NCI-H1694 (cell line): ENCODE measurements at places on chromosomes 3 and 15.

GRCh38 chr3:5181469-5182141 lies 5.9 kb upstream of the EDEM1 start:
- DNase-seq = no peak

DNA sequence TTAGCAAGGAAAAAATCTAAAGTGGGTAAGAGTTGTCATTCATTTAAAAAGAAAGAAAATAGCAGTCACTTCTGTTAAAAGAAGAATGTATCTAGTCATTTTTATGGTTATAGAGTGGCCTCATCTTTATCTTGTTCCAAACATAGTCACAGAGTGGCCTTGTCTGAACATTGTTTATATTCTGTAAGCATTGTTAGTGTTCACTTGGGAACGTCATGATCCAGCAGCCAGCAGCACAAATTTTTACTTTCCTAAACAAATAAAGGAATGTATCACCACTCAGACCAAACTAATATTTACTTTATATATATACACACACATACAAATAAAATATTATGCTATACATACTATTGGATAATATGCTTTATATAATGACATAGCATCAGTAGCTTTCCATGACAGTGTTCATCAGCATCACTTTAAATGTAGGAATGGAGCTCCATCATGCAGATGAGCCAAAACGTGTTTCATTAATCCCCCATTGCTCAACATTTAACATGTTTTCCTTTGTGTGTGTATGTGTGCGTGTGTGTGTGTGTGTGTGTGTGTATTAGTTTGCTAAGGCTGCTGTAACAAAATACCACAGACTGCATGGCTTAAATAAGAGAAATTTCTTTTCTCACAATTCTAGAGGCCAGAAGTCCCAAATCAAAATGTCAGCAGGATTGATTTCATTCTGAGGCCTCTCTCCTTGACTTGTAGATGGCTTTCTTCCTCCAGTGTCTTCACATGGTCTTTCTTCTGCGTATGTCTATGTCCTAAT lies 39.6 kb upstream of the GYG1 start:
- DNase-seq = no peak

DNA sequence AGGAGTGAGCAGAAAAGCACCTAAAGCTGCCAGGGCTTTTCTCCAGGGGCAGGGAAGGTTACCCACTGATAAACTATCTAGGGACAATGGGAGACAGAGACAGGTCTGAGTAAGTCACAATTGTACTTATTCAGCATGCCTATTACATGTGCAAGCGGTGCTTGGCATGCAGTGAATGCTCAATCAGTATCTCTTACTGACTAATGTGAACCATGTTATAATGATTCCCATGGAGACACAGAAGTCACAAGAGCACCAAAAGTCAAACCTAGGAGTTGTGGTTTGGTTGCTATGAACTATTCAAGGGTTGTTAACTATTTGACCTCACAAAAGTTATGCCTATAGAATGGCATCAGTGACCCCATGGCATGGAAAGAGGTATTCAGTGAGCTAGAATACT lies 50.0 kb upstream of the RASGRP1 start:
- no peak for DNase-seq

DNA sequence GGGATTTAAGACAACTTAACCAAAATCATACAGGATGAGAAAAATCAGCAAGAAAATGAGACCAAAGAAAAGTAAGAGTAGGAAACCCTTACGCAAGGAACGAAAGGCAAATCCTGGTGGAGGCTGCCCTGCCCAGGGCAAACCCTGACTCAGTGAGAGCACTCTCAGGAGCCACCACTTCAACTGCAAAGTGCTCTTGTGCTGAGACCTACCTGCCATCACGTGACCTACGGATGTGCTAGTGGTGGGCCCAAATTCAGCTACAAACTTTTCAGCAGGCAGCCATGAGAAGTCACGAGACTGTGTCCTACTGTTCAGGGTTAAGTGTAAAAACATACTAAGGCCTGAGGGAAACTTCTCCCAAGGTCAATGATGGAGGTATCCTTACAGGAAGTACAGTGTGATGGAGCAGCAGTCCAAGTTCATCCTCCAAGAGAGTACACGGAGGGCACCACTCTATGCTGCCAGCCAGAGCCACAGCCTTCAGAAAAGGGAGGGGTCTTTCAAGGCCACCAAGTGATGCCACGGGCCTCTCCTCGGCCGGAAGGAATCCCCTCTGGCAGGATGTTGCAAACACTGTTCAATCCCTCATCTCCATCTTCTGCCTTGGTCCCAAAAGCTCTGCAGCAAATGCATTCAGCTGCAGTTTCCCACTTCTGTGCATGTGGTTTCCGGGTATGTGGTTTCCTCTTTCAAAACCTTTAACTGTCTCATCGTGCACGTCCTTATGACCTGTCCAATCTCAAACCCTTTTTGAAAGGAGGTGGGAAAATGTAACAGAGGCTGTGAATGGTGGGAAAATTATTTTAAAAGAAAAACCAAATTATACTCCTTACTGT lies 9.5 kb downstream of the CHSY1 start:
- no peak for DNase-seq

DNA sequence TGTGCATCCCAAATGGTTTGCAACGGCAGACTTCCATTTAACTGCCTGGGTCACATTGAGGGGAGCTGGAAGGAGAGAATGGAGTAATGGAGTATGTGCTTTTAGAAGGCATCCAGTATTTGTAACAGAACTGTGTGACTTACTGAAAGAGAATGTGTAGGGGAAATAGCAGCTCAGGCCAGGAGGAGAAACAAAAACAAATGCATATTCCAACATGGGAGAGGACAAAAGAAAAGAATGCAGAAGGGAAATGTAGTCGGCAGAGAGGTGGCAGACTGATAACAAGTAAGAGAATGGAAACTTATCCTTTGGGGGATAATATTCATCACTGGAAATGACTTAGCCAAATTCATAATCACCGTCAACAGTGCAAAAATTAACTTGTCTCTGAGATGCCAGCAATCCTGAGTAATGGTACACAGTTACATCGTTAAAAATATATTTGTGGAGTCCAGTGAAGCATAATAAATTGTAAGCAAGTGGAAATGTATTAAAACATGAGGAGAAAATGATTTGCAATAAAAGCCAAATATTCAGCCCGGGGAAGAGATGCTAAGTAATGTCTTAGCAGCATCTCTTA lies 294.9 kb upstream of the SGO1 start:
- no peak for DNase-seq

- no peak for DNase-seq
These were observed 712.1 kb upstream of the ARRDC4 start for GRCh38 chr15:97248376-97248775.

DNA sequence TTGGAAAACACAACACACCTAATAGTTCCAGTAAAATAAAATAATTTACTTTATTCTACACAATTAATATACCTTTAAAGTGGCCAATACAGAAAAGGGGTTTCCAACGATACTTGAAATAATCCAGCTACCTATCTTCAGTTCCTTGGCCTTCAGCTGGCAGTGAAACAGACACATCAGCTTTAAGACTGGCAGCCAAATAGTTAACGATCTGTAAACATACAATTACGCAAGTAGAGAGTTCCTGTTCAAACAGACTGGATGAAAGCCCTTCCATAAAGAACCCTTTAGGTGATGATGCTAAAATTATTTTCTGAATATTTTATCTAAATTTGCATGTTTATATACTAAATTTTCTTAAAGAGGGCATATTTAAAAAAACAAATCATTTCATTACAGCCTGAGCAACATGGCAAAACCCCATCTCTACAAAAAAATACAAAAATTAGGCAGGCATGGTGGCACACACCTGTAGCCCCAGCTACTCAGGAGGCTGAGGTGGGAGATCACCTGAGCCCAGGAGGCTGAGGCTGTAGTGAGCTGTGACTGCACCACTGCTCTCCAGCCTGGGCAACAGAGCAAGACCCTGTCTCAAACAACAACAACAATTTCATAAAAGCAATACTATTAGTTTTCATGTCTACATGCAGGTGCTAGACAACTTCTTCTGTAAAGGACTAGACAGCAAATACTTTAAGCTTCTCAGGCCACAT lies 12.9 kb downstream of the DYNC1LI1 start:
- no peak for DNase-seq

DNA sequence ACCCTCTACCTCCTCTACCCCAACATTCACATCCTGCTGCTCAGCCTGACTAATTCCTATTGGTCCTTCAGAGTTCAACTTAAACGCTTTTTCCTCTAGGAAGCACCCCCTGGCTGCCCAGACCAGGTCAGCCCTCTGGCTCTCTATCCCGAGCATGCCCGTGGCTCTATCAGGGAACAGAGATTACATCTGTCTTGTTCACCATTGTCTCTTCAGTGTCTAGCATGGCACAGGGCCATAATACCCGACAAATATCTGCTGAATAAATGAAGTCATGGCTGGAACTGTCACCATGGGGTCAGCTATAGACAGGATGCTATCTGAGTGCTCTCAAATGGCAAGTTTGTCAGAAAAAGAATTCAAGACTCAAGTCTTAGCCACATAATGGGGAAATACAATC lies 296.9 kb upstream of the CHRNA7 start:
- DNase-seq = no peak

- DNase-seq = no peak
These were observed 23.3 kb downstream of the WWTR1 start for GRCh38 chr3:149634573-149634972.

DNA sequence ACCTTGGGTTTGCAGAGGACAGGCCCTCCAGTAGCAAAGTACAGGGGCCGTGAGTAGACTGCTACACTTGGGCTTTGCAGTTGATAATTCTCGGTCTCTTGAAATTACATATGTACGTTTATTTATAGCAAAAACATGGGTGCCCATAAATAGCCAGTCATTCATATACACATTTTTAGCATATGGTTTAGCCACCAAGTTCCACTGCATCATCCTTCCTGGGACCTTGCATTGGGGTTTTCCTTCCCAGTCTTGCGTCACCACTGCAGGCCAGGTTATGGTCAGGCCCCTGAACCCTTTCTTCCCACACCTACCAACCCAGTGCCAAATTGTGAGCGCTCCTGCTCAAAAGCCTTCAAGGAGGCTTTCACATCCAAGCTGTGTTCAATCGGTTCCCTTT lies 12.7 kb downstream of the KLHL25 start:
- DNase-seq = no peak

- no peak for DNase-seq
These were observed 40.3 kb downstream of the UMPS start for GRCh38 chr3:124770336-124771082.

DNA sequence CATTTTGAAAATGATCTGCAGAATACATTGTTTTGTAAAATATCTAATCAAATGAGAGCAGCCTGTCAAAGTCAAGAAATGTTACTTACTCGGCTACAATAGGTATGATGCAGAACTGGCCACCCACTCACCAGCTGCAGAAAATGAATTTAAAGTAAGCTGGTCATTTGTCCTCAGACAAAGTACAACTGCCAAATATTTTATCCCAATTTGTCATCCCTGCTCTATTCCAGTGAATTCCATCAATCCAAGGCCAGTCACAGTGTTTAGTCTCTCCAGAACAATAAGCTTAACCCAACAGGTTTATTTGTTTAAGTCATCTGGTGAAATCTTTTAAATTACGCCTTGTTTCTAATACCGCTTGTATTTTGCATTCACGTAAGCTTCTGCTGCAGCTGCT lies 46.6 kb upstream of the TCF12 start:
- DNase-seq = no peak

DNA sequence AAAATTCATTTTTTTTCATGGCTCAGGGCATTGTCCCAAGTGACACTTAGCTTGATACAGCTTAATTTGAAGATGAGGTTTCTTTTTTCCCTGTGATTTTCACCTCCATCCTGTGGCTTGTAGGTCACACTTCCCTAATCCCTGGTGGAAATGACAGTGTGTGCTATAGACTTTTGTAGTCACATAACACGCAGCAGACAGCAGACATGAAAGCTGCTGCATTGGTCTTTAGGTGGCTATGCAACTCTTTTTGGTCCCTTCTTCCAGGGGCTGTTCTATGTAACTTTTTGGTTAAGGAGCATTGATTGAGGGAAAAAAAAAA lies 38.8 kb downstream of the TRAK1 start:
- no peak for DNase-seq

DNA sequence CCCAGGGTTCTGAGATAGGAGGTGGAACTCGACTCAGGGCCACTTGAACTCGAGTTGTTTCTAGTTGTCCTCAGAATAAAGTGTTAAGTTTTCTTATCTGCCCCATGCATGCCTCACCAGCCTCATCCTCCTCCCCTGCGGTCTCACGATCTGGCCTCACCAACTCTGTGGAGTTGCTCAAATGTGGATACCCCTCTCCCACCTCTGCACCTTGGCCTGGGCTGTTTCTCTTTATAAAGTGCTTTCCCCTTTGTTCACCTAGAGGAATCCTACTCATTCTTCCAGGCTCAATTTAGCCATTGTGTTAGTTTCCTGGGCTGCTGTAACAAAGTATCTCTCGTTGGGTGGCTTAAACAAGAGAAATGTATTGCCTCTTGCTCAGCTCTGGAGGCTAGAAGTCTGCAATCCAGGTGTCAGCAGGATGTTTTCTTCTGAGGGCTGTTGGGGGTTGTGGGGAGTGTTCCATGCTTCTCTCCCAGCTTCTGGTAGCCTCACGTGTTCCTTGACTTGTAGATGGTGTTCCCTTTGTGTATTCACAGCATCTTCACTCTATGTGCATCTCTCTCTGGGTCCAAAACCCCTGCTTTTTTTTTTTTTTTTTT lies 100.7 kb downstream of the MEX3B start:
- no peak for DNase-seq
